ENCODE measurements at places on chromosomes 12 and 14.

DNA sequence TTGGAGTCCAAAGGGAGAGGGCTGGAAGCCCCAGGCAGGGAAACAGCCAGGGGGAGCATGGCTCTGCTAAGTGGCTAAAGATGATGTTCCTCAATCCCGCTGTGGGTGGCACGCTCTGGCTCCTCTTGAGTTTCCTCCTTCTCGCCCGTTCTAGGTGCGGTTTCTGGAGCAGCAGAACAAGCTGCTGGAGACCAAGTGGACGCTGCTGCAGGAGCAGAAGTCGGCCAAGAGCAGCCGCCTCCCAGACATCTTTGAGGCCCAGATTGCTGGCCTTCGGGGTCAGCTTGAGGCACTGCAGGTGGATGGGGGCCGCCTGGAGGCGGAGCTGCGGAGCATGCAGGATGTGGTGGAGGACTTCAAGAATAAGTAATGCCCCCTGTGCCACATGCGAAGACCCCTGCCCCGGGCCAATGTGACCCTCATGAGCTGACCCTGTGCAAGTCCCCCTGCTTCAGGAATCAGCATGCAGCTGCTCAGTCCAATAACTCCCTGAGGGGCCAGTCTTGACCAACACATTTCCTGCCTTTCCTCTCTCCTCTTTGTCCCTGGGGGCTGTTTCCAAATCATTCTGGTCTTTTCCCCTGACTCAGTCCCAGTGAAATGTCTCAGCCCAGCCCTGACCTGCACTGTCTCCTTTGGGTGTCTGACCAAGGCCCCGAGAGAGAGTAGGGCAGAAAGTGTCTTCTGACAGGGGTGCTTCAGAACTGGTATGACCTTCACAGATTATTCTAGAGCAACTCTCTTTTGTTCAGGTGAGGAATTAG, 2.1 kb downstream of the KRT7 start:
- DNase-seq, result no peak

DNA sequence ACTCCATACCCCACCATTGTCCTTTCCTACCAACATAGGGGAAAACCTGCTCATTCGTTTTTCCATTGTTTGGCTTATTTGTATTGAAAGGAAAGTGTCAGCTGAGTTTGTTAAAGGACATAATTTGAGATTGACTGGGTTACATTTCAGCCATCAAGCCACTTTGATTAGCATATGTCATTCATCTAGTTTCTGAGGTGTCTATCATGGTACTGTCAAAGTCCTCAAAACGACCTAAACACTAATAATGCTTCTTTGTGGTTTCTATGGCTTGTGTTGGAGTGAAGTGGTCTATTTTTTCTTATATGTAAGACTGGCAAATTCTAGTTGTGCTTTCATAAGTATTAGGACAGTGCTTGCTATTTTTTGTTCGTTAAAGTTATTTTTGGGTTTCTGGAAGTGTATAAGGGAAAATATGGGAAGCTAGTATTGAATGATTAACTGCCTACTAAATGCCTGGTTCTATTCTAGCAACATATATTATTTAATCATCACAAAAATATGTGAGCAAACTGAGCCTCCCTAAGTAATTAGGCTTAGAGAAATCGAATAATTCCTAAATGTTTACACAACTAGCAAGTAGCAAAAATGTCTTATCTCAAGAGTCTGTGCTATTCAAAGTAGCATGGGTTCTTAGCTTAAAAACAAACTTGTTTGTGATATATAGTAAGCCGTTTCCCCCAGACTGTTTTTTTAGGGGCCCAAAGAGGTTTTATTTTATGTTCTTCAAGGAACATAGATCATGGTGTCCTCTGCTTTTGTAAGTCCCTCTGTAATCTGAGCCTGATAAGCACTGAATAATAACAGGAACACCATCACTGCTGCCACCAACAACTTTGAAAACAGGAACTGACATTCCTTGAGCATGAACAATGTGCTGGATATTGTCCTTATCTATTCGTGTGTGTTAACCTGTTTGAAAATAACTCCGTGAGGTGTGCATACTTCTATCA, 67.1 kb downstream of the DERA start:
- no peak for DNase-seq

DNA sequence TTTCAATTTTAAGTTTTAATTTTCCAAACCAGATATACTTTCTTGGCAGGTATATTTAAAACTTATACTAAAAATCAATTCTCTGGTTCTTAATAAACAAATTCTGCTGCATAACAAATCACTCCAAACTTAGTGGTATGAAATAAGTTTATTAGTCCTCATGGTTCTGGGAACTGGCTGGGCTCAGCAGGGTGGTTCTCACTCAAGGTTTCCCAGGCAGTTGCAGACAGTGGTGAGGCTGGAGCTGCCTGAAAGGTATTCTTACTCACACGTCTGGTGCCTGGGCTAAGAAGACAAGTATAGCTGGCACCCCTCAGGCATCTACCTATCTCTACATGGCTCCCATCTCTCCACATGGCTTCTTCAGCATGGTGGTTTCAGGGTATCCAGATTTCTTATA, 308.2 kb upstream of the CCDC196 start:
- DNase-seq, result no peak

GRCh38 chr14:36167431-36167830, 9.1 kb downstream of the PTCSC3 start:
- DNase-seq, result no peak

- no peak for DNase-seq
These were observed 919.0 kb downstream of the GALC start for GRCh38 chr14:87073880-87074570.
